ENCODE measurements at places on chromosomes 7 and 10.
A peak's percentile ranks its signal among the peaks of the same experiment; 100 is the strongest.

- no peak for DNase-seq
These were observed 62.4 kb upstream of the LRRC18 start for GRCh38 chr10:49001870-49002672.

GRCh38 chr10:116671274-116671926, 50.6 kb downstream of the PNLIPRP2 start:
- DNase-seq: no peak

- DNase-seq: no peak
These were observed at the start of gene PLXDC2 for GRCh38 chr10:19816411-19817230. Gene PLXDC2 (plus strand): TSS chr10:19816432.

- DNase-seq: no peak
These were observed 339.2 kb upstream of the PODXL start for GRCh38 chr7:131895541-131896164.

DNA sequence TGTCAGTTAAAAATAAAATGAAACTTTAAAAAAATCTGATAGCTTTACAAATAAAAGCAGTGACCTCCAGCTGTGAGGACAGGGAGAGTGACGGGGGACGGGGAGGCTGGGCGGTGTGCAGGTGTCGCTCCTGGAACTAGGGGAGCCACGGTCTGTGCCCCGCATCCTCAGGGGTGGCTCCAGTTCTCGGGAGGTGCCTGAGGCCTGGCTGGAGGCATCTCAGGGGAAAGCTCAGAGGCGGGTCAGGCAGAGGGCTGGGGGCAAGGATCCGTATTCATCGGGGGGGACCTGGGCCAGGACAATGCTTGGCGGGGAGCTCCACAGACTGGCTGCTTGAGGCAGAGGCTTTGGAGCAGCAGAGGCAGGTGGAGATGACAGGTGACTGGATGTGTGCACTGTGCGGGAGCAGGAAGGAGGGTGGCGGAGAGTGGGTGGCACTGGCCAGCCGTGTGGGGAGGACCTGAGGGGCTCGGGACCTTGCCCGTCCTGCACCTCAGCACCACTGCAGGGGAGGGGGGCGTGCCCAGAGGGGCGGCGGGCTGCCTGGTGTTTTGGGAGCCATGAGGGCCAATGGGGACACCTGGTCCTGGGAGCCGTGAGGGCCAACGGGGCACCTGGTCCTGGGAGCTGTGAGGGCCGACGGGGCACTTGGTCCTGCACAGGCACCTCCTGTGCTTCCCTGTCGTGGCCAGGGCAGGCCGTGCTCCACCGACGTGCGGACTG, 13.2 kb downstream of the PWWP2B start:
- no peak for DNase-seq

DNA sequence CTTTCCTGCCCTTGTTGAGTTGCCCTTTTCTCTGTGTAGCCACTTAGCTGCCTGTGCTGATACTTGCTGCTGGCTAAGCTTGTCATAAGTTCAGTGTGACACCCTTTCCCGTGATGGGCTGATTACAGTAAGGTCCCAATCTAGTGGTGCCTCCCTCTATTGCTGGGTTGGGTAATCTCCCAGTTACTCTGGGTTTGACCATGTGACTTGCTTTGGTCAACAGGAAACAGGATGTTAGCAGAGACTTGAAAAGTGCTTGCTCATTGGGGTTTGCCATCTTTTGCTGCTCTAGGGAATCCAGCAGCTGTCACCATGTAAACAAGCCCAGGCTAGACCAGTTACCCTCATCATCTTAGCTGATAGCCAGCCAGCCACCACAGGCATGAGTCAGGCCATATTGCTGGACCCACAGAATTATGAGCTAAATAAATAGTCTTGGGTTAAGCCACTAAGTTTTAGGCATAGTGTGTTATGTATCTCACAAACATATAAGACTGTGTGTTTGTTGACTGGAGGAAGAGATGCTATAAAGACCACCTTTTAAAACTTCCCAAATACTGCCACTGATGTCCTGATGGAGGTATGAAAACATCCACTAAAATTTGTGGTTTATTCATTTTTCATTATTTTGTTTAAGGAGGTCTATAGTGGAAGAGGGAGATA, 4.0 kb upstream of the LEP start:
- DNase-seq: peak; percentile 19

GRCh38 chr10:132142396-132143161, 44.2 kb upstream of the DPYSL4 start:
- no peak for DNase-seq

DNA sequence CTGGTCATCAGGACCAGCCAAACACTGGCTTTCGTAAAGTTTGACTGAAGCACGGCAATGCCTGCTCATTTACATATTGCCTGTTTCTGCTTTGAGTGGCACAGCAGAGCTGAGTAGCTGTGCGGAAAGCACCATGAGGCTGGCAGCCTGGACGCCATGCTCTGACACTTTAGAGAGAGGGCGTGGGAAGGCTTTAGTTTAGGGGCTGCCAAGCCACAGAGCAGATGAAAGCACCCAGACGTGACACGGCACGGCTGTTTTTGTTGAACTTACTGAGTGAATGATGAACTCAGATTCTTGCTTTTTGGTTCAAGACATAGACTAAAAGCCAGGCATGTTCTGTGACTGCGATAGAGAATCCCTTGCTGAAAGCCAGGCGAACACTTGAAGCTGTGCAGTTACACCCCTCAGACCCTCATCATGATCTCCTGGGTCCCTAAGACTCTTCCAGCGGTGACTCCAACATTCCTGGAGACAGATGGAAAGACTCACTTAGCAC, 182.1 kb downstream of the ZMYND11 start:
- DNase-seq: peak; percentile 68

- DNase-seq: no peak
These were observed 54.5 kb downstream of the ADRA2A start for GRCh38 chr10:111131168-111131799.

DNA sequence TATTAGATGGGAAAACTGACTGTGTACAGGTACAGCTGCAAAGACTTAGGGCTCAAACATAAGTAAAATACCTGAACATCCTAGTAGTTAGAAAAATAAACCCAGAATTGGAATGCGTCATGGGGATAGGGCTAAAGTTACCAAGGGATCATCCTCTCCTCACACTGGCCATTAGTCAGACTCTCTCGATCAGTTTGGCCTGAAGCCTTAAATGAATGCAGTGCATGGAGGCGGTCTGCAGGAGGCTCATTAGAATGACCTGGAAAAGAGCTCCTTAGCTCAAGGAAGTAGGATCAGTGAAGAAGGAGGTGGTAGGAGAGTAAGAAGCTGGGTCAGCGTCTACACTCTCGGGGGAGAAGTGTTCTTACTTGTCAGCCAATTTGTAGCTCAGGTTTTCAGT, 35.3 kb downstream of the DENND2A start:
- DNase-seq: no peak
